ENCODE measurements at places on chromosomes 2 and 18.
A peak's percentile ranks its signal among the peaks of the same experiment; 100 is the strongest.

DNA sequence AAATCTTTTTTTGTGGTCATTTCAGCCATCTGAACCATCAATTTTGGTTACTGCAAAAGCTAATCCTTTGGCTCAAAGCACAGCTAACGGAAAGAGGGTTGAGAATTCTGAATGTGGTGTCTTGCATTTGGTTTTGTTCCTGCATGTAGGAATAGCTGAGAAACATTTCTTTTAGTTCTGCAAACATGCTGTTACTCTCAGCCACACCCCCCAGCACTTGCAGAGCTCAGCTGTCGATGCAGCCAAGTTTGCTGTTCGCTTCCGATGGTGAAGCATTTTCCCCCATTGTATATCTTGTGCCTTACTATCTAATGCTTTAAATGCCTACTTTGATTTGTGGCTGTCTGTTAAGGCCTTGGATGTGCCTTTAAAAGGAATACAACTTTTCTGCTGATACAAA, 294.9 kb upstream of the FANCL start:
- no peaks in the 10 kb centered on the region for H3K36me3 ChIP-seq
- peaks cover 6% of the 10 kb centered on the region for H3K4me1 ChIP-seq
- no peak overlapping the region for H3K27ac ChIP-seq
- no peak overlapping the region for H3K4me3 ChIP-seq
- DNase-seq = no peak

DNA sequence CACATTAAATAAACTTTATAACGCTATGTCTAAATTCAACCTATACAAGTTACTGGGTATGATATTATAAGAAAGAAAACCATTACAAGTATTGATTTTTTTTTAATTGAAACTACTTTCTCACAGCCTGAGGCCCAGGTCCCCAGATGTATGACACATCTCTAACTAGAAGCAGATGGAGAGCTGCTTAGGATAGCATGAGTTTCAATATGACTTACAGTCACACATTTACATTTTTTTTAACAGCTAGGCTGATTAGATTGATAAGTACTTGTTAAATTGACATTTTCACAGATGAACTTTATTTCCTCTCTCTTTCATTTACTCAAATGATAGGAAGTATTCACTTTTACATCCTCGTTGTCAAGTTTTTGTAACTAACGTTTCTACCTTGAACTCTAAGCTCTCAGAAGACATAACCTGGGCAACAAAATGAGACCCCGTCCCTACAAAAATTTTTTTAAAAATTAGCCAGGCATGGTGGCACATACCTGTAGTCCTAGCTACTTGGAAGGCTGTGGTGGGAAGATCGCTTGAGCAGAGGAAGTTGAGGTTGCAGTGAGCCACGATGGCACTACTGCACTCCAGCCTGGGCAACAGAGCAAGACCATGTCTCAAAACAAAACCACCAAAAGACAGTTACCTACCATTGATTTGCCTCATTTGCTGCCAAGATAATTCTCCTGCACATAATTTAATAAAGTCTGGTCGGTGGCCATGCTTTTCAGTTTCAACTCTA, 52.4 kb downstream of the STK39 start:
- H3K36me3 ChIP-seq = no peaks in the 10 kb centered on the region
- no peak overlapping the region for H3K4me3 ChIP-seq
- no peak for DNase-seq
- H3K27me3 ChIP-seq = no peaks in the 10 kb centered on the region

GRCh38 chr2:109368798-109369197, 239.8 kb downstream of the SH3RF3 start:
- no peaks in the 10 kb centered on the region for H3K36me3 ChIP-seq
- DNase-seq = no peak
- peaks cover 4% of the 10 kb centered on the region for H3K4me1 ChIP-seq
- no peaks in the 10 kb centered on the region for H3K27me3 ChIP-seq

GRCh38 chr18:60873708-60874107, 459.5 kb upstream of the CDH20 start:
- H3K4me1 ChIP-seq = no peaks in the 10 kb centered on the region
- no peak overlapping the region for H3K27ac ChIP-seq
- no peaks in the 10 kb centered on the region for H3K27me3 ChIP-seq

GRCh38 chr18:66329716-66330115, 274.2 kb downstream of the CDH19 start:
- no peaks in the 10 kb centered on the region for H3K36me3 ChIP-seq
- no peaks in the 10 kb centered on the region for H3K4me1 ChIP-seq

DNA sequence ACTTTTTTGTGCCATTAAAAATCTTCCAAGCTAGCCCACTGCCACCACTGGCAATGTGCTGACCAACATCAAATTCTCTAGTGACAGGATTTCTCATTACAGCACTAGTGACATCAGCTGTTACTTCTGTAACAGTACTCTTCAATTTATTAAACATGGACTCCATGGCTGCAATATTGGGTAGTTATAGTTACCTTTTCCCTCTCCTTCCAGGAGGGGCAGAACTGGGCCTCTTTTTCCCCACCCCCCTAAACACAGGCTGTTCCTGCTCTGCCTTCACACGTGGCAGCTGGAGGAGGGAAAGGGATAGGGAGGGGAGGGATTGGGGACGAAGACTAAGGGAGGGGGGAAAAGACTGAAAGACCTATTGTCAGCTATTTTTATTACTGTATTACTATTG, 38.1 kb downstream of the TRAK2 start:
- no peaks in the 10 kb centered on the region for H3K36me3 ChIP-seq
- H3K27ac ChIP-seq = no peak overlapping the region
- no peak for DNase-seq
- H3K4me1 ChIP-seq = no peaks in the 10 kb centered on the region
- H3K27me3 ChIP-seq = no peaks in the 10 kb centered on the region
- no peak overlapping the region for H3K4me3 ChIP-seq

- no peak for DNase-seq
- no peaks in the 10 kb centered on the region for H3K4me1 ChIP-seq
- H3K36me3 ChIP-seq = no peaks in the 10 kb centered on the region
- no peaks in the 10 kb centered on the region for H3K27me3 ChIP-seq
Observed at GRCh38 chr18:74679006-74679678, 81.5 kb downstream of the ZNF407 start.

GRCh38 chr2:190666895-190667294, 18.0 kb downstream of the NAB1 start:
- H3K27me3 ChIP-seq = no peaks in the 10 kb centered on the region
- no peak overlapping the region for H3K4me3 ChIP-seq
- H3K27ac ChIP-seq = no peak overlapping the region
- H3K36me3 ChIP-seq = no peaks in the 10 kb centered on the region

GRCh38 chr2:767440-767839, 90.2 kb upstream of the TMEM18 start:
- no peaks in the 10 kb centered on the region for H3K27me3 ChIP-seq
- DNase-seq = no peak
- H3K4me3 ChIP-seq = no peak overlapping the region
- peaks cover 5% of the 10 kb centered on the region for H3K4me1 ChIP-seq

GRCh38 chr2:56587456-56587855, 403.7 kb downstream of the CCDC85A start:
- no peak overlapping the region for H3K27ac ChIP-seq
- H3K4me1 ChIP-seq = no peaks in the 10 kb centered on the region
- no peak overlapping the region for H3K4me3 ChIP-seq
- DNase-seq = no peak
- no peaks in the 10 kb centered on the region for H3K27me3 ChIP-seq
- no peaks in the 10 kb centered on the region for H3K36me3 ChIP-seq

DNA sequence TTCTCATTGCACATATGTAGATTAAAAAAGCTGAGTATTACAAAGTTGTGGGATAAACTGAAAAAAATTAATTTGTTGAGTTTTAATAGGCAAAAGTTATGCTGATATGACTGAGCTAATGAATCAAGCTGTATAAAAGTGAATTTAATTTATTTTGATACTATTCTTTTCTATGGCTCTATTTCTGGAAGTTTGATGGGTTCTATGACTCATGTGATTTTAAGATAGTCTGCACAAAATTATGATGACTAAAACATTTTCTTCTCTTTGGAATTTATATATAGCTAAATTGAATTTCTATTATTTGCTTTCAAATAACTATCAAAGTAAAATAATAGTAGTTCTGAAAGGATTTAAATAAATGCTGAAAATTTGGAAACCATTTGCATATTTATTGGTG, 71.0 kb upstream of the MMADHC start:
- H3K4me1 ChIP-seq = no peaks in the 10 kb centered on the region
- H3K27ac ChIP-seq = no peak overlapping the region
- no peak overlapping the region for H3K4me3 ChIP-seq
- DNase-seq = no peak
- H3K27me3 ChIP-seq = no peaks in the 10 kb centered on the region
- H3K36me3 ChIP-seq = no peaks in the 10 kb centered on the region

- no peak for DNase-seq
- no peaks in the 10 kb centered on the region for H3K4me1 ChIP-seq
- H3K4me3 ChIP-seq = no peak overlapping the region
- H3K27ac ChIP-seq = no peak overlapping the region
- no peaks in the 10 kb centered on the region for H3K36me3 ChIP-seq
Observed at GRCh38 chr18:9825571-9826073, 60.2 kb upstream of the TXNDC2 start.

GRCh38 chr2:97737421-97738178, 24.2 kb downstream of the ZAP70 start:
- no peak for DNase-seq
- H3K36me3 ChIP-seq = no peaks in the 10 kb centered on the region
- H3K27me3 ChIP-seq = no peaks in the 10 kb centered on the region
- no peak overlapping the region for H3K4me3 ChIP-seq
- H3K27ac ChIP-seq = no peak overlapping the region
- no peaks in the 10 kb centered on the region for H3K4me1 ChIP-seq

GRCh38 chr2:159449504-159450124, 163.1 kb upstream of the WDSUB1 start:
- peaks cover 50% of the 10 kb centered on the region for H3K36me3 ChIP-seq
- no peaks in the 10 kb centered on the region for H3K27me3 ChIP-seq
- H3K4me1 ChIP-seq = peaks cover 2% of the 10 kb centered on the region
- no peak overlapping the region for H3K4me3 ChIP-seq
- no peak overlapping the region for H3K27ac ChIP-seq

- H3K36me3 ChIP-seq = peaks cover 18% of the 10 kb centered on the region
- H3K27ac ChIP-seq = peak overlapping the region; percentile 34
- no peak overlapping the region for H3K4me3 ChIP-seq
- DNase-seq = no peak
Observed at GRCh38 chr2:111171337-111171930, 50.7 kb downstream of the BCL2L11 start.

DNA sequence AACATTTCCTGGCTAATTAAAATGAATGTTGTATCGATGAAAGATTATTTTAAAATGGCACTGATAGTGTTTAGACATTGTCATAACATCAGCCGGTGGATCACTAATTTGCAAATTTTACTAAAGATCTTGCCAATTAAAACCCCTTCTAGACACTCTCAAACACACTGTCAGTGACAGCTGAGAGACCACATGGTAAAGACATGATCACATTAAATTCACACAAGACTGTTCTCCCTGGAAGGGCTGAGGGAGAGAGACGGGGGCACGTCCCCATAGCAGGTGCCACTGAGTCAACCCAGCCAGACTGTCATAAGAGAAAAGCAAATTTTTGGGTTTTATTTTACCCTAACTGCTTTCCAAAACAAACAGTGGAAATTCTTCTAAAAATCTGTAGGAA, 306.0 kb downstream of the TXNL1 start:
- H3K27me3 ChIP-seq = no peaks in the 10 kb centered on the region
- H3K4me1 ChIP-seq = peaks cover 2% of the 10 kb centered on the region
- no peak for DNase-seq
- no peak overlapping the region for H3K27ac ChIP-seq

- H3K27me3 ChIP-seq = no peaks in the 10 kb centered on the region
- no peaks in the 10 kb centered on the region for H3K36me3 ChIP-seq
- no peaks in the 10 kb centered on the region for H3K4me1 ChIP-seq
- peak overlapping the region; percentile 13 for H3K4me3 ChIP-seq
- H3K27ac ChIP-seq = no peak overlapping the region
Observed at GRCh38 chr2:105691947-105692390, 52.7 kb upstream of the NCK2 start.

DNA sequence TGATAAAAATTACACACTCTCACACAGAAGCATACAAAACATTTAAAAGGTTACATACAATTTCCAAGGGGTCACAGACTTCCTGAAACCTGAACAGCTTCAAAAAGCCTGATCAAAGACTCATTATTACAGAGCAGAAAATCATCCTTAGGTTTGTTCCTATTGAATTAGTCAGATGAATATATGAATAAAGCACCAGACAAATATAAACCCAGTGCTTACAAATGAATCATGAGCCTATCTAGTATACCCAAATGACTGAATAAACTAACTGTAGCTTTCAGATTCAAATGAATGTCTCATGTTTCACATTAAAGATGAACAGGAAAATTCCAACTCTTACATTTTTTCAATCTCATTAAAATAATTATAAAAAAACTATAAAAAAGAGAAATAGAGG, 550.3 kb downstream of the SUCLG1 start:
- no peak overlapping the region for H3K4me3 ChIP-seq
- H3K27me3 ChIP-seq = no peaks in the 10 kb centered on the region
- H3K27ac ChIP-seq = no peak overlapping the region
- H3K36me3 ChIP-seq = no peaks in the 10 kb centered on the region
- no peak for DNase-seq

DNA sequence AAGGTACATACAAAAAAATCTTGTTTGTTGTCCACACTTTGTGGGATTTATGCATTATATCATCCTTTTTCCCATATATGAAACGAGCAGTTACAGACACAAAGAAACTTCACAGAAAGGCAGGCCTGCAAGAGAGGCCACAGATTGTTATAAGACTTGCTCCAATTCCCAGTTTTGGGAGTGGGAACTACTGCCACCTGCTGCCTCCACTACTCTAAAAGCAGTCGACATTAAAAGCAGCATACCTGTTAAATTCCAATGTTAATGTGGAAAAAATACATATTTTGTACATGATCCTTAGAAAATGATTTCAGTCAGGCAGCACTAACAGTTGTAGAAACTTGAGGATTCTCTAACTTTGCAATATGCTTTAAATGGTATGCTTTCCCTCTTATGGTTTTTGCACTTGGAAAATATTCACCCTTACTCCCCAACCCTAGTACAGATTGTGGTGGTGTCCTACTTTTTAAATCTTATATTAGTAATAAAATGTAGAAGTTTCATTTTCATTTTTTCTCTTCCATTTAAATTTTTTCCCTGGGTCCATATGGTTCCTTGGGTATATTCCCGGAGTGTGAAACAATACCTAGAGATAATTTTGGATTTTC, 37.9 kb downstream of the SLC38A11 start:
- no peak overlapping the region for H3K4me3 ChIP-seq
- H3K27me3 ChIP-seq = no peaks in the 10 kb centered on the region
- no peak overlapping the region for H3K27ac ChIP-seq
- no peaks in the 10 kb centered on the region for H3K36me3 ChIP-seq

- H3K4me1 ChIP-seq = peaks cover 5% of the 10 kb centered on the region
- H3K27ac ChIP-seq = peak overlapping the region; percentile 52
- H3K4me3 ChIP-seq = no peak overlapping the region
- no peak for DNase-seq
- H3K36me3 ChIP-seq = no peaks in the 10 kb centered on the region
Observed at GRCh38 chr2:56009758-56010458, 86.3 kb upstream of the EFEMP1 start.

DNA sequence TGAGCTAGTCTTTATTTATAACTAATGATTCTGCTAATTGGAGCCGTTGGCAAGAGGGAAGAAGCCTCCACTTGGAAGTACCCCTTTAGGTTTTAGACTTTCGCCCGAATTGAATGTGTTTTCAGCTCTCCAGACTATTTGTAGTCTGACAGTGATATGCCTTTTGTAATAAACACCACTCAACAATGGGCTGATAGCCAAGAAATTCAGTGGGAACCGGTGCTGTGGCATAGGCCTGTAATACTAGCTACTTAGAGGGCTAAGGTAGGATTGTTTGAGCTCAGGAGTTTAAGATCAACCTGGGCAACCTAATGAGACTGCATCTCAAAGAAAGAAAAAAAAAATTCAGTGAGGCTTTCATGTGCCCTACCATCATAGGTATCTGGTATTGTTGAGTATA, 13.6 kb upstream of the ZSCAN30 start:
- peaks cover 21% of the 10 kb centered on the region for H3K36me3 ChIP-seq
- no peak for DNase-seq
